ENCODE measurements at places on chromosomes 16 and 17. TPM values are rescaled to one million over a fixed set of nuclear protein-coding genes. Genes with fewer than 3 reads are reported as not detected.

Gene P2RX1
- total RNA-seq, result 8.7 TPM

DNA sequence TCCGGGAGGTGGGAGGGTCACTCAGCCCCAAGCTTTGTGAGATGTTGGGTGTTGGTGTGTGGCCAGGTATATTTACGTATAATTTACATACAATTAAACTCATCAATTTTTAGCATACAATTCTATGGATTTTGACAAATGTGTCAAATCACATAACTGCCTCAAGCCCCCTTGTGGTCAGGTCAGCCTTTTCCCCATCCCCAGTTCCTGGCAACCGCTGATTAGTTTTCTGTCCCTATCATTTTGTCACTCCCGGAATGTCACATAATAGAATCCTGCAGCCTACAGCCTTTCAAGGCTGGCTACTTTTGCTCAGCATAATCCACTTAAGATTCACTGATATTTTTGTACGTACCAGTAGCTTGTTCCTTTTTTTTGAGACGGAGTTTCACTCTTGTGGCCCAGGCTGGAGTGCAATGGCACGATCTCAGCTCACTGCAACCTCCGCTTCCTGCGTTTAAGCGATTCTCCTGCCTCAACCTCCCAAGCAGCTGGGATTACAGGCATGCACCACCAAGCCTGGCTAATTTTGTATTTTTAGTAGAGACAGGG, 19.3 kb upstream of the RAI1 start:
- DNase-seq, result no peak
- no peak overlapping the region for H3K27ac ChIP-seq
- no peaks in the 10 kb centered on the region for H3K27me3 ChIP-seq
- peaks cover 10% of the 10 kb centered on the region for H3K4me1 ChIP-seq

Gene PRSS21
- total RNA-seq, result 26.5 TPM

DNA sequence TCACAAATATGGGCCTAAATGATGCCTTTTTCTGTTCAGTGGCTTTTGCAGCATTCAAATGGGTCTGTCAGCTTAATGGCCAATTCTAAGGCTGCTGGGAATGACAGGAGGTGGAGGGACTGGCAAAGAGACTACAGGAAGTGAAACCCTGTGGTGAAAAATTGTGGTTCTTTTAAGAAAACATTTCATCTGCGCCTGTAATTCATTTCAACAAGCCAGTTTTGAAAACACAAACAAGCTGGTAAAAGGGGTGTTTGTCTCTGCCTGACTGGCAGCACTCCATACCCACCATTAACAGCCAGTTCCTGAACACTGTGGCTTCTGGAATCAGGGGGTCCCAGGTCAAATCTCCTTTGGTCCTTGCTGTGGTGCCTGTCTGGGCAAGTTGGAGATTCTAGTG, 3.6 kb upstream of the KDM8 start:
- H3K4me3 ChIP-seq, result no peak overlapping the region
- no peak for DNase-seq
- peaks cover 16% of the 10 kb centered on the region for H3K4me1 ChIP-seq
- no peaks in the 10 kb centered on the region for H3K27me3 ChIP-seq
- peak overlapping the region; percentile 49 for H3K27ac ChIP-seq
- no peaks in the 10 kb centered on the region for H3K36me3 ChIP-seq

DNA sequence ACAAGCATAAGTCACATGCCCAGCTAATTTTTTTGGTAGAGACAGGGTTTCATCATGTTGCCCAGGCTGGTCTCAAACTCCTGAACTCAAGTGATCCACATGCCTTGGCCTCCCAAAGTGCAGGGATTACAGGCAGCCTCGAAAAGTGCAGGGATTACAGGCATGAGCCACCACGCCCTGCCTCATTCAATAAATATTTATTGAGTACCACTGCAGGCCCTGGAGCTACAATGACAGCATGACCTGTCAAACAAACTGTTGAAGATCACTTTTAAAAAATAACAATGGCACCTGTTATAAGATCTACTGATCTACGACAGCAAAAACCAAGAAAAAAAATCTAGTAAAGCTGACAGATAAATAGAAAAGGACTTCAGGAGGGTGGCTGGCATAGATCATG, 76.3 kb downstream of the CEP95 start:
- no peak for DNase-seq
- H3K27me3 ChIP-seq, result no peaks in the 10 kb centered on the region
- no peaks in the 10 kb centered on the region for H3K4me1 ChIP-seq
- peaks cover 85% of the 10 kb centered on the region for H3K36me3 ChIP-seq

GRCh38 chr16:54052271-54052670, 234.3 kb downstream of the IRX3 start:
- H3K36me3 ChIP-seq, result no peaks in the 10 kb centered on the region
- no peak for DNase-seq
- H3K4me1 ChIP-seq, result no peaks in the 10 kb centered on the region
- H3K4me3 ChIP-seq, result no peak overlapping the region
- H3K27me3 ChIP-seq, result no peaks in the 10 kb centered on the region
- no peak overlapping the region for H3K27ac ChIP-seq

DNA sequence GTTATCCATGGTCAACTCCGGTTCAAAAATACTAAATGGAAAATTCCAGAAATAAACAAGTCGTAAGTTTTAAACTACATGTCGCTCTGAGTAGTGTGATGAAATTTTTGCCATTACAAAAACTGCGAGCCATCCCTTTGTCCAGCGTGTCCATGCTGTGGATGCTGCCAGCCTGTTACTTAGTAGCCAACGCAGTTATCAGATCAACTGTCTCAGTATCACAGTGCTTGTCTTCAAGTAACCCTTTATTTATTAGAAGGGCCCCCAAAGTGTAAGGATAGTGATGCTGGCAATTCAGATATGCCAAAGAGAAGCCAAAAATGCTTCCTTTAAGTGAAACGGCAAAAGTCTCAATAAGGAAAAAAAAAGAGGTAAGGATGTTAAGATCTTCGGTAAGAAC, 23.9 kb downstream of the SNN start:
- peaks cover 23% of the 10 kb centered on the region for H3K4me1 ChIP-seq
- no peaks in the 10 kb centered on the region for H3K27me3 ChIP-seq
- H3K36me3 ChIP-seq, result peaks cover 89% of the 10 kb centered on the region
- DNase-seq, result no peak
- H3K4me3 ChIP-seq, result no peak overlapping the region
- no peak overlapping the region for H3K27ac ChIP-seq

Gene HSD17B1
- 2.2 TPM for total RNA-seq

Gene HP
- 66.8 TPM for total RNA-seq

DNA sequence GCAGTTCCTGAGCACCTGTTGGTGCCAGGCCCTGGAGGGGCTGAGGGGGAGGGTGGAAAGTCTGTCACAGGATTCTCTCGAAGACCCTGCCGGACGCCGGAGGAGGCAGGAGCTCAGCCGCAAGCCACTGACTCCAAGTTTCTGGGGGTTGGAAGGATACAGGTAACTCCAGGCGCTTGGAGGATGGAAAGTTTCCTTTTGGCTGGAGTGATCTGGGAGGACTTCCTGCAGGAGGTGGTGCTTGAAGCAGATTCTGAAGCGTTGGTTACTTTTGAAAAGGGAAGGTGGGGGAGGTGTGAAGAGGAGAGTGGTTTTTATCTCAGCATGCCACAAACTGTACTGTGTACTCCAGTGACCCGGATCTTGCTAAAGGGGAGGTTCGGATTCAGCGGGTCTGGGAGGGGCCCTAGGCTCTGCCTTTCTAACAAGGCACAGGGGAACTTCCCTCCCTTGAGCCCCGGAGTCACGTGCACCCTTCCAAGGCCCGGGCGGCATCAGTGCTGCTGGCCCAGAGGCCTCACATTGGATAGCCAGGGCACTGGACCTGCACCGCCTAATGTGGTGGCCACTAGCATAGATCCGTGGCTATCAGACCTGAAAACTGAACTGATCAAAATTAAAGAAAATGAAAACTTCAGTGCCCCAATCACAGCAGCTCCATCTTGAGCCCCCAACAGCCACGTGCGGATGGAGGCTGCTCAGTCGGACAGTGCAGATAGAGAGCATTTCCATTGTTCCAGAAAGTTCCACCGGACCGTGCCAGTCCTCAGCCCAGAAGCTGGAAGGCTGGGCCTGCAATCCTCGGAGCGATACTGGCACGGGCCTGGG, 42.2 kb upstream of the GSE1 start:
- peaks cover 93% of the 10 kb centered on the region for H3K4me1 ChIP-seq
- H3K27ac ChIP-seq, result peak overlapping the region; percentile 74
- H3K27me3 ChIP-seq, result no peaks in the 10 kb centered on the region
- no peaks in the 10 kb centered on the region for H3K36me3 ChIP-seq
- DNase-seq, result peak; percentile 85

DNA sequence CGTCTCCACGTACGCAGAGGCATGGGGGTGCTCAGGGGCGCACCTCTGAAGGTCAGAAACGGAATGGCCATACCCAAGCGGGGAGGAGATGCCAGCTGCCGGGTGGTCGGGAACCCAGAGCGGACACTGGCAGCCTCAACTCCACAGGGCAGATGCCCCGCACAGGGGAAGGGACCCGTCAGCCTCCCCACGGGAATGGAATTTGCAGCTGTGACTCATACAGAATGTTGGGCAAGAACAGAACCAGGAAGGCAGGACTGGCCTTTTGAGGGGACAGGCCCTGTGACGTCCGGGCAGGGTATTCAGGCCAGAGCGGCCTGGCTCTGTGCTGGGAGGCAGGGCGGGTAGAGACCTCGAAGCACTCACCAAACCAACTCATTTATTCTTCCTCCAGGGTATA, 7.5 kb downstream of the TK1 start:
- peaks cover 55% of the 10 kb centered on the region for H3K4me1 ChIP-seq
- H3K27me3 ChIP-seq, result no peaks in the 10 kb centered on the region
- H3K4me3 ChIP-seq, result no peak overlapping the region
- H3K36me3 ChIP-seq, result no peaks in the 10 kb centered on the region
- DNase-seq, result no peak
- peak overlapping the region; percentile 72 for H3K27ac ChIP-seq

DNA sequence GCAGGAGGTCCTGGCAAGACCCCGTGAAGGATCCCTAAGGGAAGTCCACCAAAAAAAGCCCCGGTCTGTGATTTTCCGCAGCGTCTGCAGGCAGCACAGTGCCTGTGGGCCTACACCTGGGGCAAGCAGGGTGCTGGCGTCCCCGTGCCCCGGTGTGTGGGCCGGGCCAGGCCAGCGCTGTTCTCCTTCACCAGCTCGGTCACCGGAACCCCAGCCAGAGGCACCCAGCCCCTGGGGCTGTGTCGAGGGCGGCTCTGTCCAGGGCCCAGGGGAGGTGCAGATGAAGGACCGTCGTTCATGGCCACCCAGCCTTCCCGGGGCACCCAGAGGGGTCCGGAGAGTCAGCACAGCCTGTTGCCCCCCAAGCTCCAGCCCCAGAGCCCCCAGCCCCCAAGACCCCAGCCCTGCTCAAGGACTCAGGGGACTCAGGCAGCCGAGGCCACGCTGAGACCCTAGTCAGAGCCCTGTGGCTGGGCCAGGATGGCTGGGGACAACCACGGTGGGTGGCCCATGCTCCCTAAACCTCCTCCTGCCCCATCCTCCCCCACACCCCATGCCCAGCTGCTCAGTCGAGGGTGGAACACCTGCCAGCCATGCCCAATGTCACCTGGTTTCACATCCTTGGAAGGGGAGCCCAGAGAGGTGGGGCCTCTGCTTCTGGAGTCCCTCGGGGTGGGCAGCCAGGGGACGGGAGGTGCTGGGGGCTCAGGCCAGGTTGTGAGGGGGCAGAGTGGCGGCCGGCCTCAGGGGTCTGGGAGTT, 5.7 kb upstream of the C1QTNF8 start:
- H3K27ac ChIP-seq, result no peak overlapping the region
- H3K4me1 ChIP-seq, result peaks cover 6% of the 10 kb centered on the region
- no peak overlapping the region for H3K4me3 ChIP-seq
- peaks cover 59% of the 10 kb centered on the region for H3K27me3 ChIP-seq
- DNase-seq, result no peak

GRCh38 chr17:76736349-76737081, 616 bp downstream of the SRSF2 start:
- peak overlapping the region; percentile 98 for H3K27ac ChIP-seq
- peaks cover 67% of the 10 kb centered on the region for H3K4me1 ChIP-seq
- peaks cover 48% of the 10 kb centered on the region for H3K36me3 ChIP-seq
- peak; percentile 88 for DNase-seq
- H3K4me3 ChIP-seq, result peak overlapping the region; percentile 95
- H3K27me3 ChIP-seq, result no peaks in the 10 kb centered on the region

GRCh38 chr16:10684511-10685151, 10.1 kb downstream of the TEKT5 start:
- H3K4me1 ChIP-seq, result peaks cover 7% of the 10 kb centered on the region
- no peaks in the 10 kb centered on the region for H3K27me3 ChIP-seq
- H3K36me3 ChIP-seq, result no peaks in the 10 kb centered on the region
- H3K27ac ChIP-seq, result no peak overlapping the region
- no peak for DNase-seq

All from lower lobe of right lung (tissue), 2 donors.